ENCODE measurements at places on chromosomes 13 and 19.
A peak's percentile ranks its signal among the peaks of the same experiment; 100 is the strongest.

DNA sequence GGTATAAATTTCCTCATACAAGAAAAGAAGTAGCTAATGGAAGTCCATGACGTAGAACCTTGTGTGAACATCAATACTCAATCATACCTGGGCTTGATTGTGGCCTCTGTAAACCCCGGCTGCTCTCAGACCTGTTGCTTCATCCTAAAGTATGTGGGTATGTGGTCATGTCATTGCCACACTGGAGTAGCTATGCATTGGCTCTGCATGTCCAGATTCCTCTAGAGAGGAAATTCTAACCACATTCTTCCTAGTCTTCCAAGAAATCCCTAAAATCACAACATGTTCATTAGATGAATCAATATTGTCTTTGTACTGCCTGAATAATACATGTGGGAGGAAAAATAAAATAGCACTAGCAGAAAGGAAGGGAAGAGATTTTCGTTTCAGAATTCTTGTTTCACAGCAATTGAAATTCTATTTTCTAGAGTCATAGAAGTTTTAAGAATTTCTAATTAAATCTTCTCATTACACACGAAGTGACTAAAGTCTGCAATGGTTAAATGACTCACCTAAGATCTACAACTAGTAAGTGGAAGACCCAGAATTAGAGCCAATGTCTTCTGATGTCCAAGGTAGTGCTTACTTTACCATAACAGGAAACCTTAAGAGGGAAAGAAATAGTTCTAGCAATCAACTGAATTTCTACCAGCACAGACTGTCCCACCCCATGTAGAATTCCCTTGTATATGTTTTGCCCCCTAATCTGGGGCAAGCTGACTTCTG lies 28.0 kb downstream of the RXFP2 start:
- DNase-seq, result no peak

- DNase-seq, result peak; percentile 36
Measured at GRCh38 chr19:39765091-39766076, 13.3 kb upstream of the LEUTX start.

DNA sequence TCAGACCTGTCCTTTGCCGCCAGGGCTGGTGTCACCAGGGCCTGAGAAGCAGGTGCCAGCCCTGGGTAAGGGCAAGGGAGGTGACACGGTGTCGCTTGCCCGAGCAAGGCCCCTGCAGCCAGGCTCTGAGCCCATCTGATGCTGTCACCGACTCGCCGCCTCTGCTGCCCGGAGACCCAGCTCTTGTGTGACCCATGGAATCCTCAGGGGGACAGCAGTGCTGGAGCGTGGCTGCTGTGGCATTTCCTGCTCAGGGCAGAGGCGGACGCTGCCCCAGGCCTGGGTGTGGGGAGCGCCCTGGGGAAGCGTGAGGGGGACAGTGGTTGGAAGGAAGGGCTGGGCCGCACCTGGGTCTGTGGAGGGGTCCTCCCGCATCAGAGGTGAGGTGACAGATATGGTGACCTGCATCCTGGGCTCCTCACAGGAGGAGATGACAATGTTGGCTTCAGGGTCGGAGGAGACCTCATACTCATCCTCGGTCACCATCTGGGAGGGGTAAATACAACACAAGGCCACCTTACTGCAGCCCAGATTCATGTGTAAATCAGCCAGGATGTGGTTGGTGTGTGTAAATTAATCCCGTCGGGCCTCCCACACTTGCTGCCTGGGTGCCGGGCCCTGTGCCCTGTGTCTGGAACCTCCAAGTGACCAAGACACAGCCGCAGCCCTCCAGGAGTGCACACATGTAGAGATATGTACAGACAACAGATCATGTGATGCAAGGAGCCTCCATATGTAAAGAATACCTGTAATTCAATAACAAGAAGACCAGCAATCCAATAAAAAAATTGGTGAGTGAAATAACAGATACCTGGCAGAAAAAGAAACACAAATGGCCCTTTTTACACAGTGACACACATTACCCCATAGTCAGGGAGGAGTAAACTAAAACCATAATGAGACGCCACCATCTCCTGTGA lies 27.6 kb upstream of the MATK start:
- DNase-seq, result no peak

- DNase-seq, result no peak
Measured at GRCh38 chr13:44796597-44797490, 192.4 kb downstream of the NUFIP1 start.

DNA sequence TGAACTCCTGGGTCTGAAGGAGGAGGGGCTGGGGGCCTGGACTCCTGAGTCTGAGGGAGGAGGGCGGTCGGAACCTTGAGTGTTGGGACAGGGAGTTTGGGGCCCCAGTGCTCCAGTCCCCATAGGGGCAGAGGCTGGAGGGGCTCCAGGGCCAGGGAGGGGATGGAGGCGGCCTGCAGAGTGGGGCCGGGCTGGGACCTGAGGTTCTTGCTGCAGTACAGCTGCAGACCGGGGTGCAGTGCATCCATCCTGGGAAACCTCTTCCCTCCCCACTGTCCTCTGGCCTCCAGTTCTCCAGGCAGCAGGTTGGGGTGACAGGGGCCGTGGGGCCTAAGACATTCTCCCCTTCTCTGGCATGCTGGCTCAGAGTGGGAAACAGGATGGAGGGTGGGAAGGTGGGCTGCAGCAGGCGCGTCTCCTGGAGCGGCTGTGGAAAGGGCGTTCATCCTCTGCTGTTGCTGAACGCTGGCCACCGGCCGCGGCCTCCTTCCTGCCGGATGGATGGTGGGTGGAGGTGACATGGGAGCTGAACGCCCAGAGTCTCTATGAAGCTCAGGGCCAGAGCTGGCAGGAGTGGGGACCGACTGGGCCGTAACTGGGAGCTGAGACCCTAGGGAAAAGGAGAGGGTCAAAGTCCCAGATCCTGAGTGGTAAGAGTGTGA lies 1.6 kb downstream of the BRSK1 start:
- no peak for DNase-seq

- no peak for DNase-seq
Measured at GRCh38 chr19:51737389-51737788, 13.6 kb upstream of the HAS1 start.

GRCh38 chr13:51599444-51600176 lies 15.3 kb downstream of the WDFY2 start:
- DNase-seq, result no peak

GRCh38 chr19:51439021-51439465 lies 19.2 kb downstream of the SIGLEC8 start:
- DNase-seq, result no peak

DNA sequence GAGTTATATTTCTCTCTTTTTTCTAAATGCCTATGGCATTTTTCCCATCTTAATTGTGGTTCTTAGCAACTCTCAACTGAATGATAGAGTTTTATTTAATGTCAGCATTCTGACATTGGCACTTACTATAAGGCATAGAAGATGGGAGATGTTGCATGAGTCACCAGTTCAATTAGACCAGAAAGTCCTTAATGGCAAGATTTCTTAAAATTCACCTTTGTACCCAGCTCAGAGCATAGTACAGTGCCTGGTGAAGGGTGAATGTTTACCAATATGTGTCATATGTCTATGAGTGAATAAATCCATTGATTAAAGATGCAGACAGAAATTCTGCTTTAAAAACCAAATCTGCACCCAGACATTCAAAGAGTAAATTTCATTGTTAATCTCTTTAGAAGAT lies 526.9 kb downstream of the EFNB2 start:
- no peak for DNase-seq

DNA sequence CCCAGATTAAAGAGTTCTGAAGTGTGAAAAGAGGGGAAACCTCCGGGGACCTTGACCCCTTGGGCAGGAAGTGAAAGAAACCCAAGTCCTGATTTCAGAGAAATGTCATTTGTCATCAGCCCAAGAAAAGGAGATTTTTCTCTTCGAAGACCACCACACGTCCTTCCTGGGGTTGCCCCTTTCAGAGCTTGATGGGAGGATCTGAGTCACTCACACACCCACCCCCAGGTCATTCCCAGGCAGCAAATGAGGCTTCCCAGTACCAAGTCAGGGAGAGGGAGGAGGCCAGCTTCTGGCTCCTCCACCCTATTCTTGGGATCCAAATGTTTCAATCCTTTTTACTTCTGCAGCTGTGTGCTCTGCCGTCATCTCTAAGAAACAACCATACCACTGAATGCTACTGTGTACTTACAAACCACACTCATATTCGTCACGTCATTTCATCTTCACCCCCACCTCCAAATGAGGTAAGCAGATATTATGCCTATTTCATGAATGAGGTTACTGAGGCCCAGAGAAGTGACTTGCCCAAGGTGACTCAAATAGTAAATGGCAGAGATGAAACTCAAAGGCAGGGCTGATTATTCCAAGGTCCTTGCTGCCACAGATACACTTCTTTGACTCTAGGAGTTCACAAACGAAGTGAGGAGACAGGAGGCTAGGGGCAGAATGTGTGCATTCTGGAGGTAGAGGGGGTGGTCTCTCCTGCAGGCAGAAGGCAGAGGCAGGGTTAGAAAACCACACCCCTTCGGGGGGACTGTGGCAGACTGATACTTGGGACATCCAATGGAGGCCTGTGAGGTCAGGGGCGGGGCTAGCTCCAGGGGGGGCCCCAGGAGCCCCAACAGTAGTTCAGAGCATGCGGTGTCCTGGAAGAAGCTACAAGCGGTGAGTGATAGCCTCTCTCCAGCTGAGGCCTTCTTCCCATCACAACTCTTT lies 5.0 kb upstream of the KMT2B start:
- peak; percentile 58 for DNase-seq

- DNase-seq, result no peak
Measured at GRCh38 chr19:1428738-1429391, 9.3 kb upstream of the RPS15 start.

- no peak for DNase-seq
Measured at GRCh38 chr13:27168906-27169657, 2.5 kb downstream of the USP12 start.

GRCh38 chr19:36003284-36003683 lies 5.3 kb downstream of the SYNE4 start:
- no peak for DNase-seq

GRCh38 chr13:99031832-99032231 lies 54.0 kb upstream of the DOCK9 start:
- no peak for DNase-seq

- DNase-seq, result no peak
Measured at GRCh38 chr19:14300303-14300702, 80.9 kb upstream of the ADGRE5 start.

GRCh38 chr19:39759457-39760184 lies 19.0 kb upstream of the LEUTX start:
- DNase-seq, result no peak

- DNase-seq, result no peak
Measured at GRCh38 chr19:10685210-10685609, 16.0 kb upstream of the QTRT1 start.

GRCh38 chr13:111584101-111584672 lies 263.7 kb downstream of the TEX29 start:
- no peak for DNase-seq

DNA sequence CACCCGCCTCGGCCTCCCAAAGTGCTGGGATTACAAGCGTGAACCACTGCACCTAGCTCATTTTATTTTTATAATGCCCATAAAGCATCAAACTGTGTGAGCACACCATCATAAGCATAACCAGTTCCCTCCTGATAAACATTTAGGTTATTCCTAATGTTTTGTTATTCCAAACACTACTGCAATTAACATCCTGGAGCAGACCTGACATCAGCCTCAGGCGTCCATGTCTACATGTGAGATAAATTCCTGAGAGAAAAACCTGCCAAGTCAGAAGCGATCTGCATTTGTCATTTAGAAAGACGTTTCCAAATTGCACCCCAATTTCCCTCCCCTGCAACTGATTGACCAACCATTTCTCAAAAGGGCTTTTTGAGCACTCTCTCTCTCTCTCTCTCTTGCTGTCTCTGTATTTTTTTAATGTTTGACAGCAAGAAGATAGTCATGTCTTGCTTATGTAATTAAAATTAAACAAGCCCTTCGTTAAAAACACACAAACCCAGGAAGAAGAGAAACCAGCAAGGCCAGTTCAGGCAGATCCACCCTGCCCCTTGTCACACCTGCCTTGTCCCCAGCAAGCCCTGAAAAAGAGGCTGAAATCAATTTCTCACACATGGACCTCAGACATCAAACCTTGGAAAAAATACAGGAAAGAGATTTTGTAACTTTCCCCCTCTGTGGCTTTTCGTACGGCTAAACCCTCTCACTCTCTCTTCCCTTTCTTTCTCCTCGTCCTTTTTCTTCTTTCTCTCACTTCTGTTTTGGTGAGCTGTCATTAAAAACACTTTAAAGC lies 9.9 kb downstream of the LYPD3 start:
- DNase-seq, result no peak

DNA sequence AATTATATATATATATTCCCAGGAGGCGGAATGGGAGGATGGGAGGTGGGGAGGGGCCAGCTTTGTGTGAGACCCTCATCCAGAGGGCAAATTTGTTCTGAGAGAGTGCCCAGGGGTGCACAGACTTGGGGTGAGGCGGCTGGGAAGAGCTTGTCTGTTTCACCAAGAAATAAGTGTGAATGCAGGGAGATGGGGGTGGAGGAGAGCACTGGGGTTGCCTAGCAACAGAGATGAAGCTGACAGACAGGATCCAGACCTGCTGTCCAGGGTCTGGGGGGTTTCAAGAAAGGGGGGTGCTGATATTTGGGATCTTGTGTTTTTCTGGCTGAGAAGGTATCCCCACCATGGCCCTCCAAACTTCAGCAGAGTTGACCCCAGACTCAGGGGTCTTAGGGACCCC lies 18.6 kb upstream of the TNFAIP8L1 start:
- no peak for DNase-seq

DNA sequence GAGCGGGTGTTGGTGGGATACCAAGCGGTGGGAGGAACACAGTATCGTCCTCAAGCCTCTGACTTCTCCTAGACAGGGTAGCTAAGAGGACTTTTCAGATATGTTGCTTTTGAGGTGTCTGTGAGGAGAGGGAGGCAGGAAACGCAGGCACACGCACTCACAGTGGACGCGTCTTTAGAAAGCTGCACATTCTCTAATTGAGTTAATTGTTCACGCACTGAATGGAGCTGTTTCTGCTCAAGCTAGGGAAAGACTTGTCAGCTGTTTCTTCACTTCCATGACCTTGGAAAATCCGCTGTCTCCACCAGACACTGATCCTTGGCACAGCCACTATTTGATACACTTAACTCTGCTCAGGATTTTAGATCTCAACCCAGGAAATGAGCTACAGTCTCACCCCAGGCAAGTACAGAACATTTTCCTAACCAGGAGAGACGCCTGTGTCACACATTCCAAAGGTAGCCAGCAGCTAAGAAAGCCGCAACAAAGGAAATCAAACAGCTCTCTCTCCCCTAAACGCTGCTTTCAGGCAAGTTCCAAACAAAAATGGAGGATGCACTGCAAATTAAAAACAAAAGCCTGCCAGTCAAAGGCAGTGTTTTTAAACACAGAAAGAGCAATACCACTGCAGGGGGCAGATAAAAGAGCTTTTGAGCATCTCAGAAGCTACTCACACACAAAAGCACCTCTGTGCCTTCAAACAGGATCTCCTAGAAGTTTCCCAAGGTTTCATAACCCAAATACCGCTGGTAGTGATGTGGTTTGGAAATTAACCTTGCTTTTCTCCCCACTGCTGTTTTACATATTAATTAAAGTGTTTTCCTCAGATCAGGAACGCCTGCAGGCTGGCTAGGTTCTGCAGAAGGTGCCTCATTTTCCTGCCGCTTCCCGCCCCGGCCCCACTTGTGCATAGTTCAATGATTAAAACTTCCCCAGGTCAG lies 57.3 kb downstream of the IRS2 start:
- no peak for DNase-seq

- no peak for DNase-seq
Measured at GRCh38 chr19:5667751-5668271, 12.5 kb downstream of the MICOS13 start.

Measured in stimulated activated CD4-positive, alpha-beta T cell treated with anti-CD3 and anti-CD28 coated beads, Interleukin-4, amount 100 ng/mL, for 1 hour (primary cell).